ENCODE measurements at places on chromosomes 7 and 10.

DNA sequence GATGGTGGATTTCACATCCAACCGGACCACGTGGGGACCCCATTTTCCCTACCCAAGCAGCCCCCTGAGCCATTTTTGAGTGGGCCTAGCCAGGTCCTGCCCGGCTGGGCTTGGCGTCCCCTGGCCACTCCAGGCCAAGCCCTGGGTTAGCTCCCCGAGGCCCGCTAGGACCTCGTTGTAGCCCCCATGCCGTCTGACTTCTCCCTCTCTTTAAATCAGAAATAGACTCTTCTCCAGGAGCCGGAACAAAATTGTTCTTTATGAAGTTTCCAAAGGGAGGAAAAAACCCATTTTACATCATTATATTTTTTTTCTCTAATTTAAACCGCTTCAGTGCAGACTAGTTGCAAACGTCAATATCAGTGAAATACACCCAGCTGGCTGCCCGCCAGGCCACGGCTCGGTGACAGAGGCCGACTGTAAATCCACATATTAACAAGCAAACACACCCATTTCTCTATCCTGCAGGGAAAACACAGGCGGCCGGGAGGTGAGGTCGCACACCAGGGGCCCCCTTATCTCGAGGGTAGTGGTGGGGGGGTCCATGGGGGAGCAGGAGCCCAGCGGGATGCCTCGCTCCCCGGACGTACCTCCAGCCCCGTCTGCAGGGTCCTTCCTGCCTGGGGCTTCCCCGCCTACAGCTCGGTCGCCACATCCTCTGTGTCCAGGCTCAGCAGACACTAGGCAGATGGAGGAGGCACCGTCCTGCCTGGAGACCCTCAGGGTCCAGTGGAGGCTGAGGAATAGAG lies 72.7 kb downstream of the ELFN1 start:
- DNase-seq, result no peak

- DNase-seq, result no peak
These were observed 516.3 kb upstream of the TEX47 start for GRCh38 chr7:89311886-89312285.

GRCh38 chr7:135102372-135102771 lies 45.5 kb upstream of the TMEM140 start:
- no peak for DNase-seq

- DNase-seq, result no peak
These were observed 1358.7 kb upstream of the SORCS1 start for GRCh38 chr10:108523016-108523800.

- DNase-seq, result no peak
These were observed 394.7 kb upstream of the AKR1E2 start for GRCh38 chr10:4431114-4431863.

DNA sequence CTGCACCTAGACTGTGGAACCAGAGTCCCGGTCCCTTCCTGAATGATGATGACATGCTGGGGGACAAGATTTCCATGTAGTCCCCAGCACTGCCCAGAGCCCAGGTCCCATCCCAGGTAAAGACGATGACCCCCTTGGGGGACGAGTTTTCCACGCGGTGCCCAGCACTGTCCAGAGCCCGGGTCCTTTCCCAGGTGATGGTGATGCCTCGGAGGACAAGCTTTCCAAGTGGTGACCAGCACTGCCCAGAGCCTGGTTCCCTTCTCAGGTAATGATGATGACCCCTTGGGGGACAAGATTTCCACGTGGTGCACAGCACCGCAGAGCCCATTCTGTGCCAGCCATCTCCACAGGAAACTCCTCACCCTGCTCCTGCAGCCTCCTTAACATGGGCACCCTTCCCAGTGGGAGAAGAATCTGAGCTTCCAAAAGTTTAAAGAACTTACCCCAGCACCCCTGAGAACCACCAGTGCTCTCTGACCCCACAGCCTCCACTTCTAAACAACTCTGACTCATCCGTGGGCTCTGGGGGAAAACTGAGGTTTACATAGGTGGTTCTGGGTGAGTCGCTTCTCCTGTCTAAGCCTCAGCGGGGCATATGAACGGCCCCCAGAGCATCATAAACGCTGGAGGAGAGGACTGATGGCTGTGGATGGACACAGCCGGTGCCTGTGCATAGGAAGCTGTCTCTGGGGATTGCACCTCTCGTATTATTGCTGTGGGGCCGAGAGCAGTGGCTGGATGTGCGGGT lies 233.2 kb downstream of the TCERG1L start:
- no peak for DNase-seq

DNA sequence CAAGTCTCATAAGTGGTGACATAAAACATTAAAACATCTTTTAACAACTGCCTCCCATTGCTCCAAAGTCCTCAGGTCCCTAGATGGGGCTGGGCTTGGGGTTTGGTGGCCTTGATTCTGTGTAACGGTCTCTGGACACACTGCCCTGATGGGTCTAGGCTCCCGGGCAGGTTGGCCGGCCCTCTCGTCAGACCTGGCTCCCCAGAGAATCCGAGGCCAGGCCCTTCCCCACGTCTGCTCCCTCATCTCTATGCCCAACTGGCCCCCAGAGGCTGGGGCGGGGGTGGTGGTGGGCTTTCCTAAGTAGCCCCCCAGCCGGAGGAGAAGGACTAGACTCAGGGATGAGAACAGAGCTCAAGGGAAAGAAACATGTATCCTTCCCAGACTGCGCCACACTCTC lies 31.5 kb upstream of the EFCAB10 start:
- no peak for DNase-seq

DNA sequence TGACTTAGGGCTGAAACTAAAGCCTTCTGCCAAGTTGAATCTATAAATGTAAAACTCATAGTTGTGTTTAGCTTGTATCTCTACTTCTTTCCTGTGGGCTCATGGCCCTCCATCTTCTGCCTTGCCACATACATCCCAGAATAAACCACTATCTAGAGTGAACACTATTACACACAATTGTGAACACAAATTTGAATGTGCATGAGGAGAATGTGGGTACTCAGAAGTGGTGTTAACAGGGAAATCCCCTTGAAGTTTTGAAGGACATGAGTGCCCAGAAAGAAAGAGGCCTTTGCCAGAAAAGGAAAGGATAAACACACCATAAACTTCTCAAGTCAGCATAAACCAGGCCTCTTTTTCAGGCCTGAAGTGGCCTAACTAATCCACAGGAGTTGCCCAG lies 20.2 kb upstream of the CCNJ start:
- DNase-seq, result no peak

DNA sequence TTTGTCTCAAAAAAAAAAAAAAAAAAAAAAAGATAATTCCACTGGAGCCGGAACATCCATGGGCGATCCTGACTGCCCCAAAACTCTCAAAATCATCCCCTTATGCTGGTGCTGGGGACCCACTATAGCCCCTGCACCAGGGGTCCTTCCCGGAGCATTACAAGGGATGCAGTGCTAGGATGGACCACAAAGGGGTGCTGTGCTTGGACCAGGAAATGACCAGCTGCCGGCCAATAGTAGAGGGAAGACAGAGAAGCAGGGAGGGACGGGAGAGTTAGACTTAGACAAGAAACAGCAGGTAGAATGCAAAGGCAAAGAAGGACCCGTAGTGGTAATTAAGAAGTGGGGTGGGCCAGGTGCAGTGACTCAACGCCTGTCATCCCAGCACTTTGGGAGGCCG lies 40.5 kb downstream of the RCC1L start:
- no peak for DNase-seq
